ENCODE measurements at places on chromosomes 13 and 19.

DNA sequence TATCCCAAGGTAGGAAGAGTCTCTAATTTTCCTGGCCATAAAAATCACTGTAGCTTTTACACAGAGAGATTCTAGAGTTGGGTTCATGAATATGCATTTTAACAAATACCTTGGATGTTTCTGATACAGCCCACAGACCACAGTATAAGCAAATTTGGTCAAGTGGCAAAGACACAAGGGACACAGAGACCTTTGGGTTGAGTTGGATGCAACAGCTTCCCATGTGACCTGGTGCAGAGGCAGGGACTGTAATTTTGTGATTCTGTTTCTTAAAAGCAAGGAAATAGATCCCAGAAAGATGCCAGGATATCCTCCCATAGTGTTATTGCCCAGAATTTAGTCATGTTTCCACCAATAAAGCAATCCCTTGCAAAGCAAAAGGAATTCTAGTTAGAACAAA is 27.0 kb downstream of the FPR3 start:
- DNase-seq, result no peak

- no peak for DNase-seq
These were observed 17.5 kb downstream of the TMEM255B start for GRCh38 chr13:113776231-113777125.

- DNase-seq, result no peak
These were observed 6.9 kb upstream of the CDK8 start for GRCh38 chr13:26247011-26247410.

DNA sequence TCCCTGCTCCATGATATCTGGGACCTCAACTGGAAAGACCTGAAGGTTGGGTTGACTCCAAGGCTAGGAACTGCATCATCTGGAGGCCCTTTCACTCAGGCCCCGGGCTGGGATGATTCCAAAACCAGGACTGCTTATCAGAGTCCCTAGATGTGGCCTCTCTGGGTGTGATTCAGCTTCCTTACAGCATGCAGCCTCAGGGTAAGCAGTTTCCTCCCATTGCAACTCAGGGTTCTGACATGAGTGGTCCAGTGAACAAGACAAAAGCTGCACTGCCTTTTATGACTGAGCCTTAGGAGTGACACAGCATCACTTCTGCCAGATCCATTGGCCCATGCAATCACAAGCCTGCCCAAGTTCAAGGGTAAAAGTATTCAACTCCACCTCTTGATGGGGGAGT is 502.8 kb downstream of the COG6 start:
- DNase-seq, result no peak

- DNase-seq, result no peak
These were observed 135.0 kb upstream of the KL start for GRCh38 chr13:32881074-32881776.
